ENCODE measurements at places on chromosomes 4 and X. TPM values are rescaled to one million over a fixed set of nuclear protein-coding genes. Genes with fewer than 3 reads are reported as not detected.

DNA sequence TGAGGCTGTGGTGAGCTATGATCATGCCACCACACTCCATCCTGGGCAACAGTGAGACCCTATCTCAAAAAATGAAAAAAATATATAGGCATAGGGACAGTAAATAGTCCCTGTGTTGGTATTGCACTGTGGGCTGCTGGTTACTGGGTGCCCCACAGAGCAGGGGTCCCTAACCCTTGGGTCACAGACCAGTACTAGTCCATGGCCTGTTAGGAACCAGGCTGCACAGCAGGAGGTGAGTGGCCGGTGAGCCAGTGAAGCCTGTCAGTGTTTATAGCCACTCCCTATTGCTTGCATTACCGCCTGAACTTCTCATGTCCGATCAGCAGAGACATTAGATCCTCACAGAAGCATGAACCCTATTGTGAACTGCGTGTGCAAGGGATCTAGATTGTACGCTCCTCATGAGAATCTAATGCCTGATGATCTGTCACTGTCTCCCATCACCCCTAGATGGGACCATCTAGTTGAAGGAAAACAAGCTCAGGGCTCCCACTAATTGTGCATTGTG, 106.5 kb downstream of the TNIP2 start:
- no peak for DNase-seq

GRCh38 chr4:65071564-65071963, 598.7 kb downstream of the EPHA5 start:
- no peak for DNase-seq

- no peak for DNase-seq
Observed at GRCh38 chrX:74280759-74281158, 23.2 kb upstream of the ZCCHC13 start.

GRCh38 chrX:103800318-103800717, 23.7 kb downstream of the PLP1 start:
- DNase-seq = no peak

GRCh38 chr4:5165420-5166369, 114.4 kb downstream of the STK32B start:
- DNase-seq = no peak

- DNase-seq = no peak
Observed at GRCh38 chr4:89142691-89143669, 31.6 kb downstream of the TIGD2 start.

DNA sequence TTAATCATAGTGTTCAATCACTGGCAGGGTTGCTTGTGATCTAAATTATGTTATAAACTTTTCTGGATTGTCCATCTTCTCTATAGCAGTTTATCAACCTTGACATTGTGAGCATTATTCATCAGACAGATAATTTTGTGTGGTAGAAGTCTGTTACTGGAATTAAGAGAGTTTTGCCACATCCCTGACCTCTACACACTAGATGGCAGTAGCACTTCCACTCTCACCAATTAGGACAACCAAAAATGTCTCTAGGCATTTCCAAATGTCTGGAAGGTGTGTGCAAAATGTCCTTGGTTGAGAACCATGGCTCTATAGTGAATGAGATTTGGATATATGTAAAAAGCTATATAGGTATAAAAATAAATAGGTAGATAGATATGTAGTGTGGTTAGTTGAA, 324.1 kb upstream of the FAM47C start:
- peak; percentile 5 for DNase-seq

DNA sequence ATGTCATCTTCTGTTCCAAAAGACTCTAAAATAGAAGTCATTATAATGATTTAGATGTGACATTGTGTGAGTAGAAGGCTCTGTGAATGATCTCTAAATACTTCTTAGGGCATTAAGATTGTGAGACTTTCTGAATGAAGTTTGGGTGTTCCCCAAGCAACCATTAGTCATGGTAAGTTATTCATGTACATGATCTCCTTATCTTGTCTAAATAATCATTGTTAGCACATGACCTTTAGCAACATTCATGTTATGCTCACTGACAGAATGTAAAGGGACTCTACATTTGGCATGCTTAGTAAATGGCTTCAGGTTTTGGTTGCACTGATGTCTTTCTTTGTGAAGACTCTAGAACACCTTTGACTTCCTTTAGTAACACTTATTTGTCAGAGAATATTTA, 140.8 kb upstream of the AGA start:
- DNase-seq = no peak

- DNase-seq = no peak
Observed at GRCh38 chr4:136699905-136700304, 832.4 kb downstream of the PCDH18 start.

DNA sequence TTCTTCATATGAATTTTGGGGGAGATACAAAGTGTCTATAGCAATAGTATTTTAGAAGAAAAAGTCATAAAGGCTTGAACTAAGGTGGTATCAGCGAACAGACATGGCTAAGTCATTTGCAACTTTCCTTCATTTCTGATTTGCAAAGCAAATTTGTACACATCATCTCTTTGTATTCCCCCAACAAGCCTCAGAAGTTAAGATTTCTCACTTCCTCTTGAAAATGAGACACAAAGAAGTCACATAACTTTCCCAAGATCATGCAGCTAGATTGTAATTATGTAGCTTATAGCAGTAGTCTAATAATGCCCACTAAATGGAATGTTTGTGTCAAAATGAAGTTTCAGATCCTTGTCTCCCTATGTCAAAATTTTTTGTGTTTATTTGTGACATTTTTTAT, 709.8 kb upstream of the HS3ST1 start:
- DNase-seq = no peak

DNA sequence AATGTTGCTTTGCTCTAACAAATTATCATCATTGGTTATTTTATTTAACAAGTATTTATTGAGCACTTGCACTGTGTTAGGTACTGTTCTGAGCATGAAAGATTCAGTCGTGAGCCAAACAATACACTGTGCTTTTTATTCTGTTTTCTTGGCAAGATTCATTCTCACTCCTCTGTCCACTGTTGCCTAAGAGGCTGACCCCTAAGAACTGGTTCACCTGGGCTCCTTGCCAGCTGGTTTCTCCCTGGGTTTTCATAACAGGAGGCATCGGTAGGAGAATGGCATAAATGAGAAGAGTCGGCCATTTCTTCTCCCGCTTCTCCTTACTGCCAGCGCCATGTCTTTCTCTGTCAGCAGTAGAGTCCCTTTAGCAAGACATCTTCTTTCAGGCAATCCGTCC, 243.7 kb upstream of the DIAPH2 start:
- DNase-seq = no peak

DNA sequence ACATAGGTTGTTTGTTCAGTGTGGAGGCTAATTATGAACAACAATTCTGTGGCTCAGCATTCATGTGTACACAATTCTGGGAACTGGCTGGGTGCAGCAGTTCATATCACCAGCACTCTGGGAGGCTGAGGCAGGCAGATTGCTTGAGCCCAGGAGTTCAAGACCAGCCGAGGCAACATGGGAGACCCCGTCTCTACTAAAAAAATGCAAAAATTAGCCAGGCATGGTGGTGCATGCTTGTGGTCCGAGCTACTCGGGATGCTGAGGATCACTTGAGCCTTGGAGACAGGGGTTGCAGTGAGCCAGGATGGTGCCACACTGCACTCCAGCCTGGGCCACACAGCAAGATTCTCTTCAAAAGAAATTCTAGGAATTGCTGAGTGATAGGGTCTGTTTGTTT, 4.5 kb upstream of the PPP2R2C start:
- DNase-seq = no peak

DNA sequence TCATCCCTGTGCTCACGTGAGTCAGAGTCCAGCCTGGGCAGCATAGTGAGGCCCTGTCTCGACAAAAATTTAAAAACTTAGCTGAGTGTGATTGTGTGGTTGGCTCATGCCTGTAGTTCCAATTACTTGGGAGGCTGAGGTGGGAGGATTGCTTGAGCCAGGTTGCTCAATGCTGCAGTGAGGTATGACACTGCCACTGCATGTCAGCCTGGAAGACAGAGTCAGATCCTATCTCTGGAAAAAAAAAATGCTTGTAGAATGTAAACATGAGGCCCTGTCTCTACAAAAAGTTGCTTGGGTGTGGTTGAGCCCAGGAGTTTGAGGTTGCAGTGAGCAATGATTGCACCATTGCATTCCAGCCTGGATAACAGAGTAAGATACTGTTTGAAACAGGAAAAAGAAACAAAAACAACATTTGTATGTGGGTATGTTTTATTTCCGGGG, 11.3 kb upstream of the YTHDC1 start:
- DNase-seq = no peak

GRCh38 chr4:152211936-152212653, 323.8 kb downstream of the FBXW7 start:
- DNase-seq = no peak

GRCh38 chr4:8516996-8517550, 63.1 kb upstream of the GPR78 start:
- DNase-seq = no peak

DNA sequence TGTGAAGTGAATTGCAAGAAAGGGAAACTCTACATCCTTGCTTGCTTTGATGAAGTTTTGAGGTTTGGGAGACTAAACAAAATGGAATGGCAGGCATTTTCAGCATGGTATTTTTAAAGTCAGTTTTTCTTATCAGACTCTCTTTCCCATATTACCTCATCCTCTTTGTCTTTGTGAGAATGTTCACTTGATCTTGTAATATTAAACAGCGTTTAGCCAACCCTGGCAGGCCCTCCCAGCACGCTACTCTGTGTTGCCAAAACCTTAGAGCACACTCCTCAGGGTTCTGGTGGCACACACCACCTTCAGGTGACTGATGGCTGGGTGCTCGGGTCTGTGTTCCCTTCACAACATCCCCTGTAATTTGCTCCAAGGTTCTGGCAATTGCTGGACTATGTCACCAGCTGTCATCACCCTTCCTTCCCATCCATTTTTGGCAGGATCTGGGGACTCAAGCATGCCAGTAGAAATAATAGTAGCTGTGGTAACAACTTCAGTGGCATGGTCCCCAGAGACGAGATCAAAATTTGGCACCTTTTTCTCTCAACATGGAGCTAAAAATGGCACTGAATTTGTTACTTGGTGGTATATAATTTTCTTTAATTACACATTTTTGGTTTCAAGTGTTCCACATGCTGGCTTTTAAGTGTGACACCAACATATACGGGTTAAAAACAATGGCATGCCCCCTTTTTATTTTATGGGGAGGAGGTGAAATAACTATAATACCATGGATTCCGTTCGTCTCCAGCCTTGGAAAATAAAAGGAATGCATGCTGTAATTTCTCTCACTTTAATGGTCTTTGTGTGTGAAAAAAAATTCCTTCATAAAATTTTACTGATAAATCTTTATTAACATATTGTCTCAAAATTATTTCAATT, 273.1 kb downstream of the DCTD start:
- DNase-seq = no peak

GAGE2A gene
- total RNA-seq = 0.70 TPM

BEX4 gene
- 89.6 TPM for total RNA-seq

KCNIP4 gene
- total RNA-seq = not detected

GAGE13 gene
- not detected for total RNA-seq

CT47B1 gene
- total RNA-seq = not detected

FAT4 gene
- total RNA-seq = 2.2 TPM

NXF2 gene
- not detected for total RNA-seq

PF4V1 gene
- total RNA-seq = not detected

SPANXC gene
- not detected for total RNA-seq

SMAD1 gene
- 26.2 TPM for total RNA-seq

USP17L24 gene
- not detected for total RNA-seq

TLR10 gene
- total RNA-seq = not detected
